ENCODE measurements at places on chromosomes 16 and 17.

DNA sequence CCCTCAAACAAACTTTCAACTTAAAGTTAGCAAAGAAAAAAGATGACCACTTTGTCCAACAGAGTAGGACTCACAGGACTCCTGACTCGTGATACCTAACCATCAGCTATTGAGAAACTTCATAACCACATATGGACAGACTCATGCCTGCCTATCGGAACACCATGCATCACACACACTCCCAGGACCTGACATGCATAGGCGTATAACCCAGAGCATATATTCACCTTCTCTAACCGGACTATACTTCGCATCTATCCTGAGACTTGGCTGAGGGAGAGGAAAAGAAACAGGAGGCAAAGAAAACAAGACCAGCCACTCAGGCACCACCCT lies 2.2 kb downstream of the PIP4K2B start:
- DNase-seq, result no peak

GRCh38 chr16:54679531-54679930 lies 251.1 kb upstream of the IRX5 start:
- no peak for DNase-seq

DNA sequence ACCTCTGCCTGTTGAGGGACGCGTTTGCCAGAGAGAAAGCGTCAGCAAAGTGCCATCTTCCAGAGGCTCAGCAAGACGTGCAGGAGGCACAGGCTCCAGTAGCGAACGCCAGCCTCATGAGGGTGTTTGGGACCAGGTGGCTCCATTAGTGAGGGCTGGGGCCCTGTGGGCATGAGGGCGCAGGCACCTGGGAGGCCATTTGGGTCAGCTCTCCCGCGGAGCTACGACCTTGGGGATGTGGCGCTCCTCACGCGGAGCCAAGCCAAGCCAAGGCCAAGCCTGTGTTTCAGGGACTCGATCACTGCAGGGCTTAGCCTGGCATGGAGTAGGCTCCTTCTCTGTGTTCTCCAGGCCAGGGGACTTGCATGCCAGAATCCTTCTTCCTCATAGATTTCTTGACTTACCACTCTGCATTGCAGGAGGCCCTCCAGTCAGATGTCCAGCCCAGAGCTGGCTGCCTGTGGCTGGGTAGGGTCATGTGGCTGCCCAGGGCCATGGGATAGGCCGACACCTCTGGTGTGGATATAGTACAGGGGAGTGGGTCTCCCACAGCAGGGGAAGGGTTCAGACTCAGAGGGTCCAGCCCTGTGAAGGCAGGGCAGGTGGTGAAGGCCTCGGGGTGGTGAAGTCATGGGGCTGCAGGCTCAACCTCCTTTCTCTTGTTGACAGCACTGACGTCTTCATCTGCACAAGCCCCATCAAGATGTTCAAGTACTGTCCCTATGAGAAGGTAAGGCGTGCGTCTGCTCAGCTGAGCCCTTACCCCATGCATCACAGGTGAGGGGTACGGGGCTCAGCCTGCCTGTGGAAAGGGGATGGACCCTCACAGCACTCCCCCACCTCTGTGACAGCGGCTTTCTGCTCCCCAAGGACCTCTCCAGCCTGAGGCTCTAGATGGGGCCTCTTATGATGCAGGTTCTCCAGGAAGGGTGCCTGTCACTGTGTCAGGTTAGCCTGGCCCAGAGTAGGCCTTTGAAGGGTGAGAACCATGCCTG lies 19.6 kb downstream of the NT5M start:
- no peak for DNase-seq

DNA sequence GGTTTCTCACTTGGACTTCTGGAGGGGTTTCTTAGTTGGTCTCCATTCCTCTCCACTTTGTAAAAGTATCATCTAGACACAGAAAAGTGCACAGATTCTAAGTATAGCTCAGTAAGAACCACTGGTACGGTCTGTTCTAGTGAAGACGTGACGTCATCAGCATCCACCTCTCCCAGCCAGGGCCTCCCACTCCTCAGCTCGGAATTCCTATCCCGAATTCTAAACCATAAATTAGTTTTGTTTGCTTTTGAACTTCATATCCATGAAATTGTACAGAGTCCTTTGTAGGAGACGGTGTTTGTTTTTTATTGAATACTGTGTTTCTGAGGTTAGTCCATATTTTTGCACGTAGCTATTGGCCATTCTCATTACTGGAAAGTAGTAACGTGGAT lies 25.5 kb downstream of the FOXK2 start:
- DNase-seq, result no peak

DNA sequence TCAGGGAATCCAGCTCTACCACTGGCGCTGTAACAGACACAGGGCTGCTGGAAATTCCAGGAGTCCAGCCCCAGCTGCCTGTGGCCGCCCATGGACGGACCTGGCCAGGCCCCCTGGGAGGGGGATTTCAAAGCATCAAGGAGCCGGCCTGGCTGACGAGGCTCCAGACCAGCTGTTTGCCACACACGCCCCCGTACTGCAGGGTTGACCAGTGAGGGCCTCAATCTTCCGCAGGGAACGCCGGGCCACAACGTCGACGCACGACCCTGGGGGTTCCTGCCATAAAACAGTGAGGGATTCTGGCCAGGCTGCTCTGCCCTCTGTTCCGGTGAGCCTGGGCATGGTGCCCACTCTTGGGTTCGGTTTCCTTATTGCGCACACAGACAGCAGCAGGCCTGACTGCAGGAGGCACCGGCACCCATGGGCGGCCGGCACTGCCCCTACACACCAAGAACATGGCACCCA lies 3.7 kb downstream of the LMF1 start:
- no peak for DNase-seq

GRCh38 chr17:64653325-64653984 lies 8.7 kb downstream of the SMURF2 start:
- no peak for DNase-seq

DNA sequence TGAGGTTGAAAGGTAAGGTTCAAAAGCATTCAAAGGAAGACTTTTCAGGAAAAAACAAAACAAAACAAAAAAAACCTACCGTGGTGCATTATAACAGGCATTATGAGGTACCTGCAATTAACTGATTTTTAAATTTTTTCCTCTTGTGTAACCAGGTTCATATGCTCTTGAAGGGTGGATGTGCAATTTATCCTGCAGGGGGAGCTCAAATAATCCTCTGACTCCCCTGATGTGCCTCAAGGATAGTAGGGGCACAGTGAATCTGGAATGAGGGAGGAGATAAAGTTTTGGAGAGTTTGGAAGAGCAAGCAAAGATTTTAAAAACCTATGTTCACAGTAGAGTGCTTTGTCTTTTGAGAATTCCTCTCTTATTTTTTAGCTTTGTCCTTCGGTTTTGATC lies 1349.4 kb downstream of the CDH8 start:
- no peak for DNase-seq

GRCh38 chr16:53511084-53511402 lies 8.0 kb upstream of the AKTIP start:
- DNase-seq, result no peak

- DNase-seq, result no peak
These were observed 2.7 kb downstream of the MYO15B start for GRCh38 chr17:75590314-75590761.

DNA sequence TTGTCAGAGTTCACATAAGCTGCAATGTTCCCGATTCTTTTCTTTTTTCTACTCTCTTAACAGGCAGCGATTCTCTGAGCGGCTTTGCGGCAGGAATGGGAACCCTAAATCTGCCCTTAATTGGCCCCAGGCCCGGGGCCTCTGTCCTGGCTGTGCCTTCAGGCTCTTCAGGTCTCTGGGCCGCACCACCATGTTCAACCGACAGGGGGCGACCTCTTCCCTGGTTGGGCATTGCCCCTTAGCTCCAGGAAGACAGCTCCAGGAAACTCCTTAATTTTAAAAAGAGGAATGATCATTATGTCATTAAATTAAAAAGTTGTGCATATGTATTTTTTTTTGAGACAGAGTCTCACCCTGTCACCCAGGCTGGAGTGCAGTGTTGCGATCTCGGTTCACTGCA lies 20.3 kb downstream of the CACNG5 start:
- DNase-seq, result no peak

GRCh38 chr16:72244853-72245252 lies 72.9 kb upstream of the PMFBP1 start:
- DNase-seq, result no peak

DNA sequence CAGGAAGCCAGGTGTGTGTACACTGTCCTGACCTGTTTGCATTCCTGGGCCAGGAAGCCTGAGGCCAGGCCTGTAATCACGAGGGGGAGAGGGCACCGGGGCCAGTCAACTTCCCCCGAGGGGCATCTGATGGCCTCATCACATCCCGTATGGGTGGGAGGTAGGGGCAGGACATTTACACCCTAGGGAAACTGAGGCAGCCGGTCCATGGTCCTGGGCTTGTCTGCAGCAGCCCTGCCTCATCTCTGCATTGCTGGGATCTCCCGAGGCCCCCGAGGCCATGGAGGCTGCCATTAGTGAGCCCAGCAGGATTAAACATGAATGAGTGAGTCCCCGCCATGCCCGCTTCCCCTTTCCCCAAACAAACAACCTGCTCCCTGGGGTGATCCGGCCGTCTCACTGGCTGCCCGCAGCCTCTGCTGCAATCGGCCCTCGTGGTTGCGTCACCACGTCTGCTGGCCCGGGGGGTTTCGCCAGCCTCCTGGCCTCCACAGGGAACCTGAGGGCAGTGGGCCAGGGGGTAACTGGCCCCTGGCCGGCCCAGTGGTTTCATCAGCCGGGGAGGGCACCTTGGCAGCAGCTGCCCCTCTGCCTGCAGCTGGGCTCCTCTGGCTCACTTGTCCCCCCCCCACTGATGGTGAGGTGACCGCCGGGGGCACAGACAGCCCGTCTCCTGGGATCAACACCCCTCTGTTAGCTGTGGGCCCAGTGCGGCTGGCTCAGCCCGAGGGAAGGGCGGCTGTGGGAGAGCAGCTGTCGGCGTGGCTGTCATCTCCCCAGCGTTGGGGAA lies 88.3 kb upstream of the GSE1 start:
- DNase-seq, result no peak

- DNase-seq, result peak; percentile 47
These were observed 125.8 kb downstream of the ANKRD11 start for GRCh38 chr16:89364606-89365005.

DNA sequence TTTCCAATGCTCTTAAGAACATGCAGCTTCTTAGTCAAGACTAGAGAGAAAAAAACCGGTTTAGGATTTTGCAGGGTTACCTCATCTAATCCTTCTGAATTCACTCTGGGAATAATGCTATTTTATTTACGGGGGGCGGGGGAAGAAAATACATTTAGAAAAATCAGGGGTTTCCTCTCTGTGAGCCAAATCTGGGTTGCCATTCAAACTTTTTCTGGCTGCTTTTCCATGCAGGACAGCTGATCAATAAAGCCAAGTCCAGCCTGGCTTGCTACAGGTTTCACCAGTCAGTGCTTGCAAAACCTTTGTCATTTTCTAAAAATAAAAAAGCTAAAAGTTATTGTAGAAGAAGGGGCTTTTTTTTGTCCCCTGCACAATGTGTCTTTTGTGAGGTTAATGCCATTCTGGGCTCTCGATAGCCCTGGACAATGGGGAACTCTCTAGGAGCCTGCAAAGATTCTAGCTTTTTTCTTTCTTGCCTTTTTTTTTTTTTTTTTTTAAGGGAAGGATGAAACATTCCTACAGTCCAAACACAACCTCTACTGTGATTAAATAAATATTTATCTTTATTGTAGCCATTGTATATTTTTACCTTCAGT lies 13.1 kb upstream of the ZFHX3 start:
- DNase-seq, result no peak

- DNase-seq, result no peak
These were observed 31.8 kb upstream of the NAT9 start for GRCh38 chr17:74807925-74808324.

DNA sequence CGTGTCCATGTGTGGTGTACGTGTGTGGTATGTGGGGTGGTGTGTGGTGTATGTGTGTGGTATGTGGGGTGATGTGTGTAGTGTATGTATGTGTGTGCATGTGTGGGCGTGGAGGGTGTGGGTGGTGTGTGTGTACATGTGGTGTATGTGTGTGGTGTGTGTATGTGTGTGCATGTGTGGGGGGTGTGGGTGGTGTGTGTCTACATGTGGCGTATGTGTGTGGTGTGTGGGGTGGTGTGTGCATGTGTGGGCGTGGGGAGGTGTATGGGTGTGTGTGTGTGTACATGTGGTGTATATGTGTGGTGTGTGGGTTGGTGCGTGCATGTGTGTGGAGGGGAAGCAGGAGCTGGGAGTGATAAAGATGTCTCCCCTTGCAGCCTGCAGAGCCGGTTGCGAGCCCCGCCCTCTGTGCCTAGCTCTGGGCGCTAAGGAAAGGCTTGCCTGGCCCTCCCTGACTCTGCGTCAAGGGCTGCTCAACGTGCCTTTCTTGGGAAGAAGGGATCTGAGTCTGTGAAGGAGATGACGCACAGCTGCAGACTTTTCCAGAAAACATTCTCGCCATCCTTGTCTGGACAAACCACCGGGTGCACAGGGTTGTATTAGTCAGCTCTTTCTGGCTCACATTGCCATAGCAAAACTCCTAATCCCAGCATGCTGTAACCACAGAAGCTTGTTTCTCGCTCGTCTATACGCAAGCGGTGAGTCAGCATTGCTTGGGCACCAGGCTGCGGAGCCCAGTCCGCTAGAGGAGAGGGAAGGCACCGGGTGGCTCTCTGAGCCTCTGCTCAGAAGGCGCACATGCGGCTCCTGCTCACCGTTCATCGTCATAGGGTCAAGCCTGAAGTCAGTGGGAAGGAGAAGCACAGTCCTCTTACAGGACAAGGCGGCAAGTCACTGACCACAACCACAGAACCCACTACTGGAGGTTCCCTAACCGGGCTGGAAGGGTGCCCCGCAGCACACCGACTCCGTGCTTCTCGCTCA lies 2.0 kb upstream of the CD300H start:
- DNase-seq, result no peak

GRCh38 chr17:57645950-57646665 lies 99.0 kb downstream of the CCDC182 start:
- no peak for DNase-seq

- DNase-seq, result peak; percentile 17
These were observed 1.5 kb downstream of the CDK12 start for GRCh38 chr17:39462631-39463375.

DNA sequence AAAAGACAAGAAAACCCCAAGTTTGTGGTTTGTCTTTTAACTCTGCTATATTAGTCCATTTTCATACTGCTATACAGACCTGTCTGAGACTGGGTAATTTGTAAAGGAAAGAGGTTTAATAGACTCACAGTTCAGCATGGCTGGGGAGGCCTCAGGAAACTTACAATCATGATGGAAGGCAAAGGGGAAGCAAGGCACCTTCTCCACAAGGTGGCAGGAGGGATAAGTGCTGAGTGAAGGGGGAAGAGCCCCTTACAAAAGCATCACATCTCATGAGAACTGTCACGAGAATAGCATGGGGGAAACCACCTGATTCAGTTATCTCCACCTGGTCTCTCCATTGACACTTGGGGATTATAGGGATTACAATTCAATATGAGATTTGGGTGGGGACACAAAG lies 13.5 kb upstream of the ADAM11 start:
- DNase-seq, result no peak

GRCh38 chr17:47676510-47677165 lies 17.3 kb upstream of the TBKBP1 start:
- no peak for DNase-seq

Measured in GM03348 (cell line).